ENCODE measurements at places on chromosomes 11 and 22.

DNA sequence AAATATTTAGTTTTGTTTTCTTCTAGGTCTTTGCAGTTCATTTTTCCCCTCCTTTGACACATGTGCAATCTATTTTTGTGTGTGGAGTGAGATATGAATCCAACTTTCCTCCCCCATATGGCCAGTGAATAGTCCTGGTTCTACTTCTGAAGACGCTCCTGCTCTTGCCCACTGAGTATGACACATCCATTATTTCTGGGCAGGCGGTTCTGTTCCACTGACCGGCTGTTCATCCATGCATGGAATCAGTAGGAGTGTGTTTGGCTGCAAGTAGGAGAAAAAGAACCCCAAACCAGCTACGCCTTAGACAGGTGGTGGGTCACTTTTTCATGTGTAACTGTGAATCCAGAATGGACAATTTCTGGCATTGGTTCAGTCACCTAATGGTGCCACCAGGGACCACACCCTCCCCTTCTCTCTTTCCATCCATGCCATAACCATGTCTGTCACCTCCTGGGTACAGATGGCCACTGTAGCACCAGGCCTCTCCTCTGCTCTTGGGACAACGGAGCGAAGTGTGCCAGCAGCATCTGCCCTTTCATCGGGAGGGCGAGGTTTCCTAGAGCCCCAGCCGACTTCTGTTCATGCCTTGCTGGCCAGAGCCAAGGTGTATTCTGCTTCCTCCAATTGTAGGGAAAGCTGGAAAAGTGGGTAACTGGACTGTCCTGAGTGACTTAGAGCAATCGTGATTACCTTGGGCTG, 67.4 kb upstream of the SLC22A12 start:
- DNase-seq, result no peak

DNA sequence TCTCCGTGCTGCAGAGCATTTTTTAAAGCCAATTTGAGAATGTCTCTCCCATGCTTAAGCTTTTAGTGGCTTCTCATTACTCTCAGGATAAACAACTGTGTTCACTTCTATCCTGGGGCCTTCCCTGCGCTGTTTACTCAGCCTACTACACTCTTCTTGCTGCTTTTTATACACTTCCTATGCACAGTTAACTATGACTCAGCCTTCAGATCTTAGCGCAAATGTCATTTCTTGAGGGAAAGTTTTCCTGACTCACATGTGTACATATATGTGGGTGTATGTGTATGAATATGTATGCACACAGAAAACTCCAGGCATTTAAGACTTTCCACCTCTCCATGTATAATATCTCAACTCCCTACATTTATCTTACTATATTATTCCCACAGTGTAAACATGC, 9.8 kb downstream of the THAP12 start:
- DNase-seq, result peak; percentile 29

- peak; percentile 38 for DNase-seq
Measured at GRCh38 chr22:23240639-23241389, 60.5 kb downstream of the BCR start.

- DNase-seq, result no peak
Measured at GRCh38 chr22:17865183-17866055, 91.2 kb upstream of the BID start.

- DNase-seq, result no peak
Measured at GRCh38 chr11:105241136-105241535, 101.6 kb upstream of the CARD18 start.

- DNase-seq, result peak; percentile 61
Measured at GRCh38 chr11:29328961-29329441, 687.8 kb downstream of the KCNA4 start.

DNA sequence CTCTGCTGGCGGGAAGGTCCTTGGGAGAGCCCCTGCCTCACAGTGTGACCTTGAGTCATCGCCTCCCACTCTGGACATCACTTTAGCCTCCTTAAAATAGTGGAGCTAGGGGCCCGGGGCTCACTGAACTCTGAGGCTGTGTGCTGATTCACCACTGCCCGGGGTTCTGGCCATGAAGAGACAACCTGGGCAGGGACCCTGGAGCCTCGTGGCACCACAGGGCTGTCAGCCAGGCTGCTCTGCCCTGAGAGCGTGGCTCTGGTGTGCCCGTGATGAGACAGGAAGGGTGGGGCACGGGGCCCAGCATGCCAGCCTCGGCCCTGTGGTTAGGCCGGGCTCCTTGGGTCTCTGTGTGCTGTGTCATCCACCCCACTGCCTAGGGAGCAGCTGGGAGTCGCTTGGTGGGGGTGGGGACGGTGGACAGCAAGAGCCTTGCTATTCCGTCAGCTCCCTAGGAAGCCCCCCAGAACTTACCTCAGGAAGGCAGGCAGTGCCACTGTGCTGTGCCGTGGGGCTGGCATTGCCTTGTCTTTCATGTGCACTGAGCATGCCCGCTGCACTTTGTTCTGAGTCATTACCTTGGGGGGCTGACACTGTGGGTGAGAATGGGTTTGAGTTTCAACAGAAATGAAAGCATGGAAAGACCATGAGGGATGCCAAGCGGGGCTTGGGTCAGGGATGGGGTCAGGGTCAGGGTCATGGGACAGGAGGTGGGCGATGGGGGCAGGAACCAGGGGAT, 31.7 kb downstream of the TPCN2 start:
- no peak for DNase-seq

DNA sequence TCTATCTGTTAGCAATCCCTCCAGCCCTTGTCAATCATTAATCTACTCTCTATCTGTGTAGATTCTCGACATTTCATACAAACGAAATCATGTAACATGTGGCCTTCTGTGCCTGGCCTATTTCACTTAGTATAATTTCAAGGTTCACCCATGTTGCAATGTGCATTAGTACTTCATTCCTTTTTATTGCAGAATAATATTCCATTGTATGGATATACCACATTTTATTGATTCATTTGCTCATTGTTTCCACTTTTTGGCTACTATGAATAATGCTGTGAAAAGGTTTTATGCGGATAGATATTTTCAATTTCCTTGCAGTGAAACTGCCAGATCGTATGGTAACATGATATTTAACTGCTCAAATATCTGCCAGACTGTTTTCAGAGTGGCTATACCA, 100.1 kb downstream of the MIAT start:
- no peak for DNase-seq

GRCh38 chr11:850775-851763, 8.4 kb downstream of the TSPAN4 start:
- no peak for DNase-seq

- DNase-seq, result no peak
Measured at GRCh38 chr11:67601098-67601497, 5.6 kb upstream of the NDUFV1 start.

GRCh38 chr11:14907411-14908213, 15.6 kb upstream of the CYP2R1 start:
- DNase-seq, result peak; percentile 43

GRCh38 chr22:20488946-20489345, 6.6 kb downstream of the KLHL22 start:
- DNase-seq, result no peak

DNA sequence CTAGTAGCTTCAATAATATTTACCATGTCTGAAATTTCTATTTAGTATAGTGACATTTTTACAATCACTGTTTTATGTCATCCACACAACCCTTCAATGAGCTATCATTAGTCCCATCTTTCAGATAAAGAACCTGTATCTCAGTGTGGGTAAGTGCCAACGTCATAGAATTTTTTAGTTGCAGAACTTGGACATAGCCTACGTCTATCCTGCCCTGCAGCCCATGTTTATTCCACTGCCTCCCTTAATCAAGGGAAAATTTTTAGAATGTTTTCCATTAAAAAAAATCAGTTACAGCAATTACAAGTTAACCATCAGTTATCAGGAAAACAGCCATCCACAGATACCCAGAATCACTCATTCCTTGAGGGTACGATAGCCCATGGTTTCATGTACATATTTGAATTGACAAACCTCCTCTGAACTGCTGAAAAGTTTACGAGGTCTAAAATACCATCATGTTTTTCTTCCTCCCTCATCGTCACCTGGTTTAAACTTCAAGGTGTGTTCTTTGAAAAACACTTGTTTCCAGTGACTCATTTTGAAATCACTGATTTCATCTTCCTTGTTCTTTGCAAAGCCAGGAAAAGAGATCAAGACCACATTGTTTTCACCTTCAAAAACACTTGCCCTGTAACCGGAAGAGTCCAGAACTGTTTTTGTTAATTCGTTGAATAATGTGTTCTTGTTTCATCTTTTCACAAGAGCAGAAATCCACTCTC, 100.9 kb downstream of the FAM76B start:
- DNase-seq, result no peak

DNA sequence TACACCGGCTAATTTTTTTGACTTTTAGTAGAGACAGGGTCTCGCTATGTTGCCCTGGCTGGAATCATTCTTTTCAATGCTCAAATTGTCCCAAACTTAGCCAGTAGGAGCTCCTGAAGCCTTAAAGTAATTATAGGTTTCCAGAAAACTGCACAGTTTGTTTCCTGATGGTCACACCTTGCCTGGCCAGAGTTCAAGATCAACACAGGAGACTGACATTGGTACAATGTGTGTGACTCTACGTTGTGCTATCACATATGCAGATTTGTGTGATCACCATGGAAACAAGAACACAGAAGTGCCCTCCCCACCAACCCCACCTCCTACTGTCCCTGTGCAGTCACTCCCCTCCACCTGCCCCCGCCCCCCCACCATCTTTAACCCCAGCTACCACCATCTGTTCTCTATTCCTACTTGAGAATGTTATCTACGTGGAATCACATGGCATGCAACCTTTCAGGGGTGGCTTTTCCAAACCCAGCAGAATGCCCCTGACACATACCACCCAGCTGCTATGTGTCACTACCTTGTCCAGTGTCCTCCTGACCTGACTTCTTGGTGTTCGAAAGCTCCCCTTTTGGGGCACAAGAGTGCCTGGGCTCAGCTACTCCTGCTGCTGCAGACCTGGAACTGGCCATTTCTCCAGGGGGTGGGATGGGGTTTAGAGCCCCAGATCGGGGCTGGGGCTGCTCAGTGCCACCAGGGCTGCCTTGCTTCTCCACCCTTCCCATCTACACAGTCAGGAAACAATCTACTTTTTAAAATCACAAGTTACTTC, 6.1 kb upstream of the NAP1L4 start:
- DNase-seq, result no peak

DNA sequence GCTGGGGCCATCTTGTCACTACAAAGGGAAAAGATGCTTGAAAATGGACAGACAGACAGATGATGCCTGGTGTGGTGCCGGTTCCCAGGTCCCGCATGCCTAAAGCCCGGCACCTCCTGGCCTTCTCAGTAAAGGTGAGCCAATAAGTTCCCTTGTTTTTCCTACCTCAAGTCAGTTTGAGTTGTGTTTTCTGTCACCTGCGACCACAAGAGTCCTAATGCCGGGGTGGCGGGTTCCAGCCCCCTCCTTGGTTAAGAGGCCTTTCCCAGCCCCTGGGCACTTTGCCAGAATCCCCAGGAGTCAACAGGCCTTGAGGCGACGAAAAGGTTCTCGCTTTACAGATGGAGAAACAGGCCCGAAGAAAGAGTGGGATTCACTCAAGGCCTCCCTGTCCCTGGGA, 9.0 kb downstream of the FGF19 start:
- DNase-seq, result no peak

DNA sequence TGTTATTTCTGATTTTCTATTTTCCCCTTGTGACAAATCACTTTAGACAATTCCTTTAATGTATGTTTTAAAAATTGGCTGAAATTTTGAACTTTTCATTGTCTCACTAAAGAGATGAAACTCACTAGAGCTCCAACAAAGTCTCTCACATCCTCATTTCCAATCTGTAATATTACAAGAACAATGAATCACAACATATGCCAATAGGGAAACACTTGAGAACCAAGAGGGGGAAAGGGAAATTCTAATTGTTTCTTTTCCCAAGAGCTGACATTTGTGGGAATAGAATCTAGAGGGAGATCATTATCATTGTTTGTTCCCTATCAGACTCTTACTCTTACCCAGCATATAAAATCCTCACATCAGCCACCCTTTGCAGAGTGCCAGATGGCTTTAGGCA, 28.2 kb downstream of the OR10D3 start:
- no peak for DNase-seq

DNA sequence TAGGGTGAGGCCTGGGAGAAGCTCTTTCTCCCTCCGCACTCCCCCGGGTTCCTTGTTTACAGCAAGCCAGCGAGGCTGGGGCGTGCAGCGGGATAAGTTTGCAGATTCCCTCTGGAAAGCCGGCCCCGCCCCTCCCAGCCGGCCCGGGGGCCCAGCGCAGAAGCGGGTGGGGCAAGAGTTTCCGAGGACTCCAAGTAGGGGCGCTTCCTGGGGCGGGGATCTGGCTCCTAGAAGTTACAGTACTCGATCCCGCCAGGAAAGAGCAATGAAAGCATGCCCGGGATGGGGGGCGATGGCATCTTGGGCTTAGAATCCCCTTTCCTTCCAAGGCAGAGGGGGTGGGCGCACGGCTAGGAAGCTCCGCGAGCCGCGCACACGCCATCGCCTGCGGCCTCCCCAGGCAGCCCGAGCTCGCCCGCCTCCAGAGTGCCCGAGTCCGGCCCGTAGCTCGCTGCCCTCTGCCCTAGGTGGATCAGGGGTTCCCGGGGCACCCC, 385 bp downstream of the TST start:
- no peak for DNase-seq

GRCh38 chr11:37026326-37026725, 428.3 kb upstream of the RAG2 start:
- DNase-seq, result no peak

DNA sequence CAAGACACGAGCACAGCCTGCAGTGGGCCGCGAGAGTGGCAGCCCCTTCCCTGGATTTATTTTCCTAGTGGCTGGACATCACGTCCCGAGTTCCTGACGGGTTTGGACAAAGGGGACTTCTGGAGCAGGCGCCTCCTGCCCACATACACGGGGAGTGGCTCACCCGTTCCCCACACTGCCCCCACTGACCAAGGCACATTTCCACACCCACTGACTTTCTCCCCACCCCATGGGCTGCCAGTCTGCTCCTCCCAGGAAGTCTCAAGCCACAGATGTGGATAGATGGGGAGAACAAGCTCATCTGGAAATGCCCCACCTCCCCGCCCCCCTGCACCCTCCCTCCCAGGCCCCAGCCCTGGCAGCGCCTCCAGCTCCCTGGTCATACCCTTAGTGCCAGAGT, 34.0 kb upstream of the FADD start:
- no peak for DNase-seq

DNA sequence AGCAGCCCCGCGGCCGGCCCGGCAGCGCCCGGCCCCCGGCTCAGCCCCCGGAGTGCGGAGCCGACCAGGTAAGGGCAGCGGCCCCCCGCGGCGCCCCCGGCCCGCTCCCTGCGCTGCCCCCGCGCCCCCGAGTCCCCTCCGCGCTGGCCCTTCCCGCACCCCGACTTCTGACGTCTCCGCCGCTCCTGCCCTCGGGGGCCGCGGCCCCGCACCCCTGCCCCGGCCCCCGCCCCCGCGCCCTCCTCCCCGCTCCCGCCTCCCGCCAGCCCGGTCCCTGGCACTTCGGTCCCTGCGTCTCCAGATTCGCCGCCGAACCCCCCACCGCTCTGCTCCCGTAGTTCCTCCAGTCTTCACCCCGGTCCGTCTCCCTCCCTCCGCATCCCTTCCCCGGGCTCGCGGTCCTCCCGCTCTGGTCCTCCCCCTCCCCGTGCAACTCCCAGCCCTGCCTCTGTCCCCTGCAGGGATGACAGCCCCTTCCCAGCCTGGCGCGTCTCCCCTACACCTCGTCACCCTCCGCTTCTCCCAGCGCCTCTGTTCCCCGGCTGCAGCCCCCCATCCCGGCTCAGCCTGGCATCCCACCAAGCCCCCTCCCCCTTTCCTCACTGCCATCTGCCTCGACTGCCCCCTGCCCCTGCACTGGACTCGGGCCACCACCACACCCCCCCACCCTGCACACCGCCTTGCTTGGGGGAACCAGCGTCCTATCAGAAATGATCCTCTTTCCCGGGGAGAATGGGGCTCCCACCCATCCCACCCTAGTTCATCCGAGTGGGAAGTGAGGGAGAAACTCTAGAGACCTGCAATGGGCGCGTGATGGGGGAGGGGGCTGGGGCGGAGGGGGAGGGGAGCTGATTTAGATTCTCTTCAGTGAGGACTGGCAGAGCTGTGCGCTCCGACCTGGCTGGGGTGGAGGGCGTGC, 531 bp downstream of the GRIK4 start:
- no peak for DNase-seq
